Left colon (tissue), 2 donors: ENCODE measurements at places on chromosomes 5 and 9.

- DNase-seq = no peak
Measured at GRCh38 chr5:135738564-135738875, 95.9 kb upstream of the SLC25A48 start.

DNA sequence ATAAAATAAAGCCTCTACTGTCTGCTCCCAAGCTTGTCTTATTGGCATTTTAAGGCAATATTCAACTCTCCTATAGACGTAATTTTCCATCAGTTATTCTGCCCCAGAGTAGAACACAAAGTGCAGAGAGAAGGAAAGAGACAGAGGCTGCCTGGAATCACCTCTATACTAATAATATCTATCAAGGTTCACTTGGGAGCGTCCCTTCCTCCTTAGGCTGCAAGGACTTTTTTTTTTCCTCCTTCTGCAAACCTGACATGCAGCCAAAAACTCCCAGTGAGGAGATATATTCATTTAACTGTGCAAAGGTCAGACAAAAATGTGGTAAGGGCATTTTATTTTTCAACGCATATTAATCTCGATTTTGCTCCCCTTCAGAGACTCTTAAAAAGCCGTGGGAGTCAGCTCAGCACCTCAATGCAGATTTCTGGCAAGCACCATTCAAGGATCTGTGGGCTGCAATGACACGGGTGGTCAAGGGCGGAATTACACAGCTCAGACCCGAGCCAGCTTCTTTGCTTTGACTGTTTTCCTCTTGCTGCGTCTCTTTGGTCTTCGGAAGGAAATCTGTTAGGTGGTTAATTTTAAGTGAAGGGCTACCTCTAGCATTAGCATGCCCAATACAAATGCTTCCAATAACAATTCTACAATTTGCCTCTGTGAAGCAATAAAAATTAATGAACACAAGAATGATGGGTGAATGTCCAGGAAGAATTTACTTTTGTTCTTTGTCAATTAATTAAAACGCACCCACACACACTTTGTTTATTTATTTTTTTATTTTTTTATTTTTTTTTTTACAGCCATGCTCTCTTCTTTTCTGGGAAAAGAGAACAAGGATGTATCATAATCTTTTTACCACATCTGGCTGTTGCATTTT is 587.7 kb upstream of the GRAMD2B start:
- peak; percentile 30 for DNase-seq

- no peak for DNase-seq
Measured at GRCh38 chr5:175652741-175653663, 4.9 kb upstream of the HRH2 start.

GRCh38 chr9:71210326-71210725 is 88.9 kb upstream of the TRPM3 start:
- no peak for DNase-seq

DNA sequence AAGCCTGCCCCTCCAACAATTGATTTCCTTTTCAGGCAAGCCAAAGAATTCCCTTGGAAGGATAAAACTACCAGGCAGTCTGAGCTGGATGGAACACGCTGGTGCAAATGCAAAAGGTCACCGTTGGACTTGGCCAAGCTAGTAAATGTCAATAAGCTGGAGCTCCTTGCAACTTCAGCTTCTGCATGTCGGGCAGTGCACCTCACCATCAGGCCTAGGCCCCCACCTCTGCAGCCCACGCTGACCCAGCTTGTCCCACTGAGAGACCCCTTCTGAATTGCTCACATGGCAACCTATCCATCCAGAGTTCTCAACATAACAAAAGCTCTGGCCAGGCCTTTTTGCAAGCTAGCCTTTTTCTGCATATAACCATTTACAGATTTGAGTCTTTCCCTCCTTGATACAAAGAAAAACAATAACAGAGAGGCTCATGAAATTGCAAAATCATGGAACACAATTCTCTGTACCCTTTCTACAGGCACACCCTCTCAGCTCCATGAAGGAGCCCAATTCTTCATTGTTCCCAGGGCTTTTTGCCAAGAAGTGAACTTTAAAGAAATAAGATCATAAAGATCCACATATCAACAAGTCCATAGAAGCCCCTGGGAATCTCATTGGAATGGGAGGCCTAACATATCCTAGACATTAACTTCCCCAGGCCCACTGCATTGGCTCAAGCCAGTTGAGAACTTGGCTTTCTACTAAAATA is 123.9 kb upstream of the SLIT3 start:
- DNase-seq = no peak

DNA sequence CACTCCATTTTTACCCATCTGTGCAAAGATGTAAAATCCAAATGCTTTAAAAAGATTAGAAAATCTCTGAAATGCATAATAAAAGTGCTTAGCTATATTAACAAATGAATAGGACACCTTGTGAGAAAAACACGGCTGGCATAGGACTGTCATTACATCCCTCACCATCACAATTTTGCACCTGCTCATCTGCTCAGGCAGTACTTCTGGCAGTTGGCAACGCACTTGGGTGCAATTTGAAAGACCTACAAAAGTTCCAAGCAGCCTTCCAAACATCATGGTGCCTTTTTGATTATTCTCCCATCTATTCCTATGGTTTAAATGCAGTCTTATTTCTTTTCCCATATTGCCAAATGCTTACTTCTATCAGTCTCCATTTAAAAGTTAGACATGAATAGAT is 501.8 kb downstream of the ENC1 start:
- DNase-seq = no peak

DNA sequence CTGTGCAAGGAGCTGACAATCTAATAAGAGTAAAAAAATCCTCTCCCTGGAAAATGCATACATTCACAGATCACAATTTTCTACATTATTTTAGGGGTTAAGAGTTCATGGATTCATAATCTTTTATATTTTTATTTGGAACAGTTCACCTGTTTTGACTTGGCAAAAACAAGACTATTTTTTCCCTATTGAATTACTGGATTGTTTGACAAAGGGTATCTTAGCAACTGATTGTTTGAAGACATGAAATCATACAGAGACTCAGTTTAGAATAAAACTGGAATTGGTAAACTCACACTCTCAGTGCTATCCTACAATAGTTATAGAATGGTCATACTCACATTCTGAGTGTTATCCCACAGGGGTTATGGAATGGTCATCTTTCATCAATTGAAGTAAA is 358.2 kb upstream of the PTGER4 start:
- DNase-seq = no peak

DNA sequence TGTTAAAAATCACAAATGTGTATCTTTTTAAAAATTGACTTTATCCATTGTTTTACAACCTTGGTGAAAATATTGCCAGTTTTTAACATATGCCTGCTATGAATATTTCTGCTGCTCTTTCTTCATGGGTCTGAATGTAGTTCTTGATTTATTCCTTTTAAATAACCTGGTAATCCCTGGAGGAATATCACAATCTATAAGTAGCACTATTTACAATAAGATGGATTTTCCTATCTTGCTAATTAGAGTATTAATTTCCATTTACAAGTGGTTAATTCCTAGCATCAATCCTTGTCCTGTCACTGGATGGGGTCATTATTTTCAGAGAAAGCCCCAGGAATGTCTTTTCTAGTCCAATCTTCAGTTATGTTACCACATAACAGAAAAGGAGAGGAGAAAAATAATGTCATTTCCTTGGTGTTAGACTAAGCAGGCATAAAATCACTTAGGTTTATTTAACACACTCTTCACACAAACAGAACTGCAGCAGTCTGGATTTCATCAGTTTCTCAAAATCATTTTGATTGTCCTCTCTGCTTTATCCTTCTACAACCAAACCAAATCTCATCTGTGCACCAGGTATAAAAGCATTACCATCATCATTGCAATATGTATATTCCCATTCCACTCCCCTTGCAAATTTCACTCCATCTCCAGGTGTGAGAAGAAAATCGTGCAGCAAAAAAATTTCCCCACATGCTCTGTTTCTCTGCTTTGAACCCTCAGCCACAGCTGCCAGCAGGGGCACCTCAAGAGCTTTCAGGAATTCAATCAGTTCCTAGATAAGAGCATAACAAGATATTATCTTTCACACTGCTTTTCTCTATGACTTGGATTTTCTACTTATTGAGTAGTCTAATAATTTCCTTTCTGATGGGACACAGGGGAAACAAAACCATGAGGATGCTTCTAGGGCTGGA is 204.1 kb downstream of the SEC61B start:
- no peak for DNase-seq

DNA sequence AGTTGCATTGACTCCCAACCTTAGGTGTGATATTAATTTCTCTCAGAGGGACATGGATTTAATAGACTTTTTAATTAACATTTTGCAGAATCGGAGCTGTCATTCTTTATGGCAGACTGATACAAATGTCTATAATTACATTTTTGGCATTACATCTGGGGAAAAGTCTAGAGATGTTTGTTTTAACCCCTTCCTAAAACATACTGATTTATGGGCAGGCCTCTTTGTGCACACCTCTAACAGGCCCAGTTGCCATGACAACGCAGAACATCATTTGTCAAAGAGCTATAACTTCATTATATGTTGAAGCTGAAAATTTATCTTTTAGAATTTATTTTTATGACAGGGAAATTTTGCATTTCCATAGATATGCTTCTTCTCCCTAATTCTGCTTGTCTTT is 158.5 kb downstream of the NTRK2 start:
- no peak for DNase-seq

DNA sequence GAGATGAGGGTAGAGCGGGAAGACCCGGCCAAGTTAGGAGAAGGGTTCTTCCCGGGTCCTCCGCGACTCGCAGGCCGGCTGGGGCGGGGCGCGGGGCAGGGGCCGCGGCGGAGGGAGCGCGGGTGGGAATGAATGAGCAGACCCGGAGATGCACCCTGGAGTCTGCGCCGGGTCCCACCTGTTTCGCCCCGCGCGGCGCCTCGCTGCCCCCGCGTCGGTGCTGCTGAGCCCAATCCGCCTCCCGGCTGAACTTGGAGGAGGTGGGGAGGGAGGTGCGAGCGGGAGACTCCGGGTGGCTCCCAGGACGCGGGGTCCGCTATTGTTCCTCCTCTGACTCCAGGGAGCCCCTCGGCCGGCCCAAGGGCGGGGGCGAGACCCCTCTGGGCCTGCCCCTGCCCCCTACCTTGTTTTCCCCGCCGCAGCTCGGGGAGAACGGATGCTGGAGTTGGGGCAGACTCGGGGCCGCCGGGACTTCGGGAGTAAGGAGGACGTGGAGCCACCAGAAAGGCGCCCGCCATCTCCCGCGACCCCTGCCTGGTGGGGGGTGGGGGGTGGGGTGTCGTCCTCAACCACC is 659 bp downstream of the RAI14 start:
- no peak for DNase-seq

DNA sequence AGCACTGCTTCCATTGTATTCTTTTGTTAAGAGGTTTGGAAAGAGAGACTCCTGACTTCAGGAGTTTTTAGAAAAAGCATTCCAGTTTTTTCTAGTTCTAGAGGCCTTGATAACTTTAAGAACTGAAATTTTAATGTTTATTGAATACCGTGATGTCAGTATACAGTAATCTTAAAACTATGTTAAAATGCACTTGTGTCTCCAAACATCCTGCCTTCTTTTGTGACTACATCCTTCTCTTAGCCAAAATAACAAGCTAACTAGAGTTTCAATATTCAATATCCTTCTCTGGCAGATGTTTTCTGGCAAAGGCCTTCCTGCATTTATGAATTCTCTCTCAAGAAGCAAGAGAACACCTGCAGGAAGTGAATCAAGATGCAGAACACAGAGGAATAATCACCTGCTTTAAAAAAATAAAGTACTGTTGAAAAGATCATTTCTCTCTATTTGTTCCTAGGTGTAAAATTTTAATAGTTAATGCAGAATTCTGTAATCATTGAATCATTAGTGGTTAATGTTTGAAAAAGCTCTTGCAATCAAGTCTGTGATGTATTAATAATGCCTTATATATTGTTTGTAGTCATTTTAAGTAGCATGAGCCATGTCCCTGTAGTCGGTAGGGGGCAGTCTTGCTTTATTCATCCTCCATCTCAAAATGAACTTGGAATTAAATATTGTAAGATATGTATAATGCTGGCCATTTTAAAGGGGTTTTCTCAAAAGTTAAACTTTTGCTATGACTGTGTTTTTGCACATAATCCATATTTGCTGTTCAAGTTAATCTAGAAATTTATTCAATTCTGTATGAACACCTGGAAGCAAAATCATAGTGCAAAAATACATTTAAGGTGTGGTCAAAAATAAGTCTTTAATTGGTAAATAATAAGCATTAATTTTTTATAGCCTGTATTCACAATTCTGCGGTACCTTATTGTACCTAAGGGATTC is 43.1 kb downstream of the NDFIP1 start:
- peak; percentile 59 for DNase-seq

DNA sequence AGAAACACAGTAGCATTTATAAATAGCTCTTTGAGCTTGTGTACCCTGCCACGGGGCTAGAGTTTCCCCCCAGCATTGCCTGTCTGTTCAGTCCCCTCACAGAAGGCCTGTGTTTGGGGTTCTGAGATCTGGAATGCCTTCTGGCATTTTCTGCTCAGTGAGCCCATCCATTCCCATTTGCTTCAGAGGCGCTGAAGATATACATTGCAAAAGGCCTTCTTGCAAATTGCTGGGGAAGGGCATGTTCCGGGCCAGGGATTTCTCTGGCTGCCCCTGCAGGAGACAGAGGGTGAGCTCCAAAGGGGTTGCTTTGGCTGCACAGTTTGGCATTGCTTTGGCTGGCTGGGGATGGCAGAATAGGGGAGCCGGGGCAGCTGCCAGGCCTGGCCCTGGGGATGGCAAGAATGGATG is 308.4 kb downstream of the MSX2 start:
- DNase-seq = no peak

DNA sequence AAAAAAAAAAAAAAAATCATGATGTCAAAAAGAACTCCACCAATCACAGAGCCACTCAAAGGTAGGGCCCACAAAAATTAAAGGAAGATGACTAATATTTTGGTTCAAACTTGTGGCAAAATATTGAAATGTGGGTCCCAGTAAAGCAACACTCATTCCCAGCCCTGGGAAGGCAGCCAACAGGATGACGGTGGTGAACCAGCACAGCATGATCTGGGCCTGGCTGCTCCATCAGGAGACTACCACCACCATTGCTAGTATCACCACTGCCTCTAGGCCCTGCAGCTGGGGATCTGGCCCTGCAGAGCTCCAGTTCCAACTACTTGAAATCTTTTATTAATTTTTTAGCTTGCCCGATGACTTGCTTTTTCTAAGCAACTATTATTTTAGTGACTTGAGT is 206.8 kb upstream of the ITGA1 start:
- DNase-seq = no peak

- no peak for DNase-seq
Measured at GRCh38 chr9:126309427-126310189, 17.0 kb upstream of the MVB12B start.

DNA sequence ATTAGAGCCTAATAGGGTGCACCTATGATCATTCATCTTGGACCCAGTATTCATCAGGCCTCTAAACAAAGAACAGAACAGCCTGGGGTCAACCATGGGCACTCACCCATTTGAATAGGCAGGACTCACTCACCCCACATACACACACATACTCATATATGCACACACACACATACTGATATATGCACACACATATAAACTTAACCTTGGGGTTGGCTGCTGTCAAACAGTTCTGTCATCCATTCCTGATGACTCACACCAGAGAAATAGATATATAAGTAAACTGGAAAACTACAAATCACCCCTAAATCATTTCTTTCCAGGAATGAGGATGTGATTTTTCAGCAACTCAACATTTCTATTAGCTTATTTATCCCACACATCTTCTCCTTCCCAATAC is 51.3 kb downstream of the ARL15 start:
- DNase-seq = no peak

GRCh38 chr5:111385970-111386831 is 126.1 kb downstream of the STARD4 start:
- DNase-seq = no peak
